ENCODE measurements at places on chromosomes 2 and 18.

- DNase-seq: no peak
Measured at GRCh38 chr18:6960656-6961055, 156.9 kb downstream of the LAMA1 start.

GRCh38 chr2:232418466-232419244 is 12.0 kb downstream of the ALPG start:
- DNase-seq: peak; percentile 73

GRCh38 chr2:217790681-217791392 is 212.0 kb downstream of the TNS1 start:
- no peak for DNase-seq

- no peak for DNase-seq
Measured at GRCh38 chr18:37783771-37784170, 218.2 kb upstream of the CELF4 start.

GRCh38 chr18:56248610-56249235 is 389.7 kb downstream of the TXNL1 start:
- DNase-seq: no peak

DNA sequence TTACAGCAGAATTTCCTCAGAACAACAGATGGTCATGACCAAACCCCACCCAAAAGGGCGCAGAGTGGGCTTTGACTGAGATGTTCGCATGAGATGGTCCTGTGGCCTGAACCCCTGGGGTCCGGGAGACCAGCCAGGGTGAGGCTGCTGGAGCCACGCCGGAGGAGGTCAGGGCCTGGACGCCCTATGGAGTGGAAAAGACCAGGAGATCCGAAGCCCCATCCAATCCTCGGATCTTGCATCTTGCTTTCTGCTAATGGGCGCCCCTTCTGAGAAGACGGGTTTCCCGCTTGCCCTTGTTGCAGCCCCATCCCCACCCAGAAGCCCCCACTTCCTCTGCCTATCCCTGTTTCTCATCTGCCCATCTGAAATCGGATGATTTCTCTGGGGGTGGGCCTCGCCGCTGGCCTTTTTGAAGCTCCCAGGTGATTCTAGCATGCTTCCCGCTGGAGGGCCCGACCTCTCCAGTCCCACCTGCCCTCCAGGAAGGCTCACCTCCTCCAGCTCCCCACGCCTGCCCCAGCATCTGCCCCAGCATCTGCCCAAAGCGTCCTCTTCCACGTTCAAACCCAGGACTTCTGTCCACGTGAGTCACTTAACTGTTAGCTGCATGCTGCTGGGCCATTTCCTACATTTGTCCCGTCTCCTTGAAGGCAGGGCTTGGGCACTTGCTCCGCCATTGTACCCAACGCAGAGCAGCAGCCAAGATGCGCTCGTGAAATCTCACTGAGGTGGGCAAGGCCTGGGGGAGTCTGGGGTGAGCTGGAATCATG is 4.3 kb upstream of the CNDP1 start:
- DNase-seq: no peak

GRCh38 chr2:17520761-17521160 is 2.5 kb upstream of the RAD51AP2 start:
- DNase-seq: no peak

GRCh38 chr18:77520767-77521166 is 271.1 kb downstream of the GALR1 start:
- DNase-seq: no peak

GRCh38 chr18:35770376-35771014 is 189.0 kb downstream of the GALNT1 start:
- no peak for DNase-seq

- no peak for DNase-seq
Measured at GRCh38 chr18:22734791-22735627, 198.1 kb upstream of the RBBP8 start.

DNA sequence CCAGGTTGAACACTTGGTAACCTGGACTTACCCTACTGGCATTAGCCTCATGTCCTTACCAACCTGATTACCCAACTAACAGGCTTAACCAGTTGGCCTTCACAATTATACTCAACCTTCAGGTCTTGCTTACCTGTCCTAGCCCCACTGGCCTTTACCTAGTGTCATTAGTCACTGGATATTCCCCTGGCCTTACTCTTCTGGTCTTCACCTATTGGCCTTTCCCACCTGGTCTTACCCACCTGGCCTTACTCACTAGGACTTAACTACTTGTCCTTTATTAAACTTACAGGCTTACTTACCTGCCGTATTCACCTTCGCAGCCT is 131.1 kb upstream of the ZSWIM2 start:
- DNase-seq: no peak

DNA sequence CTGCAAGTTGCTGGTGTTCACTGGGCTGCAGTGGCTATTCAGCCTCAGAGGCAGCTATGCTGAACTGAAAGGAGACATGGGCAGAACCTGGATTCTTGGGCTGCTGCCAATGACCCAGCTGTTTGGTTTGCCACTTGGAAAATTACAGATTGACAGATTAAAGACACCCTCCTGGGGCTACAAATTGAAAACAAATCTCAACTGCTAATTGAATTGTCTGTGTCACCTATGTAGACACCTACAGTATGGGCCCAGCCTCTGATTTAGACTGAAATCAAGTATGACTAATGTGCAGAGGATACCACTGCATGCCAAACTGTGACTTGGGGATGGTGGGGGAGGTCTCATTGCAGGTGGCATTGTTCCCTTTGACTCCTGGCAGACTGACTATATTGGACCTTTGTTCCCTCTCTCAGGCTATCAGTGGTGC is 42.8 kb downstream of the ITSN2 start:
- peak; percentile 42 for DNase-seq

DNA sequence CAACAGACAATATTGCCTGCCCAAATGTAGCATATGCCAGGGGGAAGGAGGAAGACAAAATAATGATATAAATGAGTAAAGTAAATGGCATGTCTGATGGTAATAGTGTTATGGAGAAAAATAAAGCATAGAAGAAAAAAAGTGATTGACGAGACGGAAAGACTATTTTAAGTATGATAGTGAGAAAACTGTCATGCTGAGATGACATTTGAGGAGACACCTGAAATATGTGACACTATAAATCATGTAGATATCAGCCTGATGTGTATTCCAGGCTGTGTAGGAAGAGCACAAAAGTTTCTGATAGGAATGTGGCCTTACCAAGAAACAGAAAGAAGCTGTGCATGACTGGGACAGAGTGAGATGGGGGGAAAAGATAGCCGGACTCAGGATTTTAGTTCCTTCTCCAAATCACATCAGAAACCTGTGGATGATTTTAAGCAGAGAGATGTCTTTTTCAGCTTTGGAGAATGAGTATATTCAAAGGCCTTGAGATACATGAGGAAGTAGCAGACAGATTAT is 387.3 kb upstream of the SYT4 start:
- no peak for DNase-seq

DNA sequence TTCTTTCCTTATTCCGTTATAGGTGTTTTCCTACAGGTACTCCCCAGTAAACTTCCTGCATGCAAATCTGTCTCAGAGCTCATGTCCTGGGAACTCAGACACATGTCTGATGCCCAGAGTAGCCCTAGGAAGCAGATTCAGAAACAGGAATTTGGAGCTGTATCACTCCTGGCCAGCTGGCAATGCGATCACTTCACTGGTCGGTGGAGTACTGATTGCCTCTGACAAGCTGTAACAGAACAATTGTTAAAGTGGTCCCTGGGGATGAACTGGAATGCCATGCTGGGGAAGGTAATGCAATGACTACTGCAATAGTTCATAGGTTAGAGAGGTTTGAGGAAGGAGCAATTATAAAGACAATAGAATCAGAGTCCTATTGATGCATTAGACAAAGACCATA is 131.6 kb upstream of the DOCK10 start:
- DNase-seq: peak; percentile 49

DNA sequence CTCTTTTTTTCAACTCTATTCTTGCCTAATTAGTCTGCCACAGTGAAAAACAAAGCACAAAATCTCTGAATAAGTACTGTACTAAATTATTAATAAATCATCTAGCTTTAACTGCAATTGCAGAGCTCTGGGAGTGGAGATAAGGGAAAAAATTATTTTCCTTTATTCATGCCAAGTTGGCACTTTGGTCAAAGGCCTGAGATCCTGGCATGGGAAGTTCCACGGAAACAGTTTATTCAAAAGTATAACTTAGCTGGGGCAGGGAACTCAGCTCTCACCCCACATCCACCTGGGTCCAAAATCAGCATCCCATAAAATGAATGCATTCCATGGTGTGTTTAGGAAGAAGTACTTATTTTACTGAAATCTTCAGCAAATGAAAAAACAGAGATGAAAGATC is 185.2 kb upstream of the APCDD1 start:
- no peak for DNase-seq

DNA sequence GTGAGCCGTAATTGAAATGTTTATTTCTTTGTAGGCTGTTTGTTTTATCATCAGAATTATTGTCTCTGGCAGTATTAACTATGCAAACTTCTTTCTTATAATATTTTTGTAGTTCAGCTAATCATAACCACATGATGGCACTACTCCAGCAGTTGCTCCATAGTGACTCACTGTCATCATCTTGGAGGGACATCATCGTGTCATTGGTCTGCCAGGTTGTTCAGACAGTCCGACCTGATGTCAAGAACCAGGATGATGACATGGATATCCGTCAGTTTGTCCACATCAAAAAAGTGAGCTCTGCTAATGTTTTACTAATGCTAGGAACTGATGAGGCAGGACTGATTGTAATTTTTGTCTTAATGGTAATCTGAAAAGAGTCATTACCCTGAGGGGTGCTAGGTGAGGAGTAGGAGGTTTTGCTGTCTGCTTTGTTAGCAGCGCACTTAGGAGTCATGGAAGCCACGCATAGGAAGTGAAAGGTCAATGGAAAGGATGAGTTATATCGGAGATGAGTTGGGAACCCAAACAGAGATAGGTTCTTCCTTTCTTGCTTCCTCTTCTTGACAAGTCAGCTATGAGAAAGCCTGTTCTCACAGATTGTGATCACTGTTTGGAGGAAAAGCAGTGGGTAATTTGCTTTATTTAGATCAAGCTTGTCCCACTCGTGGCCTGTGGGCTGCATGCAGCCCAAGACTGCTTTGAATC is 49.2 kb downstream of the PIKFYVE start:
- no peak for DNase-seq

DNA sequence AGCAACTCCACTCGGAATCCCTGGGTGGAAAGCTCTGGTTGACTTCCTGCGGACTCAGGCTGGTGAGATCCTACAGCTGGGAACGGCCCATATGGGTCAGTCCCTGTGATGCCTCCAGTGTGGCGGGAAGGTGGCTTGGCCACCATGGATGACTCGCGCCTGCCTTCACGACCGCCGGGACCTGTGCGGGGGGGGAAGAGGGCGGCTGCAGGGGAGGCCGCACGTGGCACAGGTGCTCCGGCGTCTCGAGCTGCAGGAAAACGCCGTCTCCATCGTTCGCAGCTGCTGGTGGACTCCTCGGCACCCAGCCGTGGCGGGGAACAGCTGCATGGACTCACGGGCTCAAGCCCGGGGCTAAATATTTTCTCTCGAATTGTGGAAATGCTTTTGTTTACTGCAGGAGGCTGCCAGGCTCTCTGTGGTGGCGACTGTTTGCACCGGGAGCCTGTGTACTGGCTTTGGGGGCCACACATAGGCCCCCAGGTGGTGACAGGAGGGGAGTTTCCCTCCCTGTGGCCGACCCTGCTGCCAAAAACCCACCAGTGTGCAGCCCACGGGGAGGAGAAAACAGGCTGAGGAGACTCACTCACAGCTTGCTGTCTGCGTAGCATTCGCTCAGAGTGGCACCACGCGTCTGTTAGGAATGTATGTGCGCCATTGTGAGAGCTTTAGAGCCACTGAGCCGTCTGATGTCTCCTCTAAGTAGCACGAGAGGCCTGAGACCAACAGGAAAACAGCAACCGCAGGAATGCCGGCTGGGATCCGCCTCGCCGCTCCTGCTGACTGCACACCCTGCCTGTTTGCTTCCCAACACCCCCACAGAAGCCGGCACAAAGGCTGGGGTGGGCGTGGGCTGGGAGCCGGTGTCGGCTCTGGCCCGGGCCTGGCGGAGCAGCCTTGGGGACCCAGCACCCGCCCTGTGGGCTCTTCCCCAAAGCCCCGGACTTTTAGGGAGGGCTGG is 89.2 kb downstream of the NFATC1 start:
- no peak for DNase-seq

- no peak for DNase-seq
Measured at GRCh38 chr18:48861181-48861708, 89.5 kb downstream of the SMAD7 start.

- DNase-seq: no peak
Measured at GRCh38 chr18:45962461-45962860, 4.7 kb downstream of the EPG5 start.

DNA sequence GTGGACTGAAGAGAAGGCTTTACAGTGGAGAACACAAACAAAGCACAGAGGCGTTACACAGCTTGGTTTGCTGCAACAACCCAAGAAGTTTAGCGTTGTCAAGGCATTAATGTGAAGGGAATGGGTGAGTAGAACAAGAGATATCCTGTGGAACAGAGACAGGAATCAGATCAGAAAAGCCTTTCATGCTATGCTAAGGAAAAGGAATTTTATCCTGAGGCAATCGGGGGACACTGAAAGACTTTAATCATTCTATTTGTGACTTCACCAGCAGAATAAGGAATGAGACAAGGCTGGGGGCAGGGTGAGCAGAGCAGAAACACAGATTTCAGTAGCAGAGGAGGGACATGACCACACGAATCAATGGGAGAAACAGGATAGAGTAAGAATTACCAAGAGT is 600.7 kb downstream of the IRS1 start:
- no peak for DNase-seq

GRCh38 chr2:207188626-207189419 is 23.1 kb upstream of the KLF7 start:
- DNase-seq: peak; percentile 27

DNA sequence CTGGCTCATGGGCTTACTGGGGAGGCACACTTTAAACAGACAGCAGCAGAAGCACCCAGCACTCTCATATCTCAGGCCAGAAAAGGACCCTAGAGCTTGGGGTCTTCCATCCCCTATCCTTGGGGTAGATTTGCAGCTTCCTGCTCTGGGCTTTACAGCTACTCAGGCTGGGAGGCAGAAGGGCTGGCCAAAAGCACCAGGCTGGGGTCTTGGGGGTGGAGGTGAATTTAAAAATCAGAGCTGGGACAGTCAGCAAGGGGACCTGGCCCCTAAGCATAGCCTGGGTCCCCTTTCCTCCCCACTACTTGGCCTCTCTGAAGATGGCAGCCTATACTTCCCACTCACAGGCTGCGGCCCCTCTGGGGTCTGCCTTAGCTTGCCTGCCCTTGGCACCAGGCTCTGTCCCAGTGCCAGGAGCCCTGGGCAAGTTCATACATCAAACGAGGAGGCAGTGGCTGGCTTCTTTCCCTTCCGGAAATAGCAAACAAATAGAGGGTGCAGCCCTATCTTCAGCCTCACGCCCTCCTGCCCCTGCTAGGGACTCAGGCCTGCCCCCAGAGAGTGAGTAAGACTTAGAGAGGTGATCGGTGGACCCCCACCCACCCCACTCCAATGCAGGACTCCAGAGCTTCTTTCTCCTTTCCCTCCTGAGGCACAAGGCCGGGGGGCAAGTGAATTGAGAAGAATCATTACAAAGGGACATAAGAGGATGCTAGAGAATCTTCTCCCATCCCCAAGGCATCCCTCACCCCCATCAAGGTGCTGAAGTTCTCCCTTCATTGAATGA is 26.0 kb upstream of the TNS1 start:
- DNase-seq: peak; percentile 1

Measured in NCI-H1105 treated with DMSO at 0.1 percent for 48 hours (cell line).